ENCODE measurements at places on chromosomes 11 and 22.

- no peak for DNase-seq
These were observed 65.3 kb downstream of the BCL2L13 start for GRCh38 chr22:17703811-17704210.

DNA sequence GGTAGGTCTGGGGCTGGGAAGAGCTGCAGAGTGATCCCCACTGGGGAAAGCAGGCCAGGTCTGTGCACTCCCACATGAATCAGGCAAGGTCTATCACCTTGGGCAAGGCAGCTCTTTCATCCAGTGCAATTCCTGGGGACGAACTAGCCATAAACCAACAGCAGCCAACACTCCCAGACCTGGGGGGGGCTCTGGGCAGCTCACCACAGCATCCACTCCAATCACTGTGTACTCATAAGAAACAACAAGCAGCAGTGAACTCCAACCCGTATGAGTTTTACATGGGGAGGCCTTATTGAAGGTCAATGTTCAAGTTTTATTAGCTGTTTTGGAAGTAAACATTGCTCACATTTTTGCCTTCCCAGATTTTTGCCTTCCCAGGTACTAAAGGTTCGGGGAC, 157.4 kb upstream of the NAV2 start:
- no peak for DNase-seq

GRCh38 chr11:46918083-46918787, at the start of gene LRP4:
Gene LRP4, minus strand, starts transcription at chr11:46918550. Its CDS starts 171 bp downstream, at chr11:46918379.
- peak; percentile 57 for DNase-seq

DNA sequence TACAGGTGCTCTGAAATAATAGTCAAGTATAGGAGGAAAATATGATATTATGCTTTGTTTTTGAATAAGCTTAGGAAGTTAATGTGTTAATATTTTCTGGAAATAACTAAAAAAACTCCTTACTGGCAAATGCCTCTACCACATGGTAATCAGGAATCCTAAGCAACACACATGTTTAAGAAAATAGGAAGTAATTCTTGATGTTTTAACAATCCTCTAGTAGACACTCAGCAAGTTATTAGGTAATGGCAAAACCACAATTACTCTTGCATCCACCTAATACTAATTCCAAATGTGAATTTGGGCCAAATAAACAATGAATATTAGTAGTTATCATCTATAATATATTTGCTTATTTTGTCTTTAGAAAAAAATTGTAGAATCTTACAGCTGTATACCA, 53.6 kb downstream of the SLC35F2 start:
- DNase-seq = no peak

GRCh38 chr11:97703851-97704250, 1314.0 kb downstream of the JRKL start:
- no peak for DNase-seq

DNA sequence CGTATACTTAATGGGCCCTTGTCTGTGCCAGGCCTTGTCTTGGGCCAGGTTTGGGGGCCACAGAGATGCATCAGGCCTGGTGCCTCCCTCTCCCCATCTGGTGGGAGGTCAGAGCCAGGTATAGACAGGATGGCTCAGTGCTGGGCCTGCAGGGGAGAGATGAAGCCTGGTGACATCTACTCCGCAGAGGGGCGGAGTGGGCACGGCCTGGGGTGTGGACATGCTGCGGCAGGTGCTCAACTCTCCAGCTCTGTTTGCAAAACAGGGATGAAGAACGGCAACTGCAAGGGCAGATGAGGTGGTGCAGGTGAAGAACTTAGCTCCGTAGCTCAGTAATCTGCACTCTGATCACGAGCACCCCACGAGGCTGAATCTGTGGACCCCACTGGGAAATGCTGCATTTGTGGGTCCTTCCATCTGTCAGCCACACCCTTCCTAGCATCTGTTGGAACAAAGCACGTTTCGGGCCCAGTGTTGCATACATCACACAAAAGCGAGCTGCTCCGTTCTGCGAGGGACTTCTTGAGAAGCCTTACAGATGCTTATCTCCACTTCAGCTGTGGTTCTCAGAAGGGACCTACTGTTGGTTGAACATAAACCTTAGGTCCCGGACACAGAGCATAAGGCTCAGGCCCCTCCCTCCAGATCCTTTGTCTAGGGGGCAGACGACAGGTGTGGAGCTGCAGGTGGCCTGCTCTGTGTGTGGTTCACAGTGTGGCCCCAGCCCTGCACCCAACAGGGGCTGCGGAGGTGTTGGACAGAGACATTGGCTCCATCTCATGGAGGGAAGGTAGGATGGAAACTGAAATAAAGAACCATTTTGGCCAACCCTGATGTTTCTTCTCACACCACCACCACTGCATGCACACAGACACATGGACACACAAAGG, 78.3 kb downstream of the LRRC32 start:
- no peak for DNase-seq

GRCh38 chr11:17968206-17968605, 44.6 kb downstream of the SERGEF start:
- DNase-seq = no peak

DNA sequence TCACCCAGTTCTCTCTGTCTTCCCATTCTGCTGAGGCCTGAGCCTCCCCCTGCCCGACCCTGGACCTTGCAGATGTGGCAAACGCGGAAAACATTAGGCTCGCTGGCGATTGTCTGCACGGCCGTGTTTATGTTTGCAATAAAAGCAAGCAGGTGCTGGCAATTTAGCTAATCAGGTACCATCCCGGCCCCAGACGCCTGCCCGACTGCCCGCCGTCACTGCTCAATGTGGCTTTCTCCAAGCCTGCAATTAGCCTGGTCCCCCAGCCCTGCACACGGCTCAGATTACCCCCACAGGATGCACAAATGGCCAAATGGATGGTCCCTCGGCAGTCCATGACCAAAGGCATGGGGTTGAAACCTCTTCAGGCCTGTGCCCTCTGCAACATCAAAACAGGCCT, 259.7 kb downstream of the MN1 start:
- no peak for DNase-seq

DNA sequence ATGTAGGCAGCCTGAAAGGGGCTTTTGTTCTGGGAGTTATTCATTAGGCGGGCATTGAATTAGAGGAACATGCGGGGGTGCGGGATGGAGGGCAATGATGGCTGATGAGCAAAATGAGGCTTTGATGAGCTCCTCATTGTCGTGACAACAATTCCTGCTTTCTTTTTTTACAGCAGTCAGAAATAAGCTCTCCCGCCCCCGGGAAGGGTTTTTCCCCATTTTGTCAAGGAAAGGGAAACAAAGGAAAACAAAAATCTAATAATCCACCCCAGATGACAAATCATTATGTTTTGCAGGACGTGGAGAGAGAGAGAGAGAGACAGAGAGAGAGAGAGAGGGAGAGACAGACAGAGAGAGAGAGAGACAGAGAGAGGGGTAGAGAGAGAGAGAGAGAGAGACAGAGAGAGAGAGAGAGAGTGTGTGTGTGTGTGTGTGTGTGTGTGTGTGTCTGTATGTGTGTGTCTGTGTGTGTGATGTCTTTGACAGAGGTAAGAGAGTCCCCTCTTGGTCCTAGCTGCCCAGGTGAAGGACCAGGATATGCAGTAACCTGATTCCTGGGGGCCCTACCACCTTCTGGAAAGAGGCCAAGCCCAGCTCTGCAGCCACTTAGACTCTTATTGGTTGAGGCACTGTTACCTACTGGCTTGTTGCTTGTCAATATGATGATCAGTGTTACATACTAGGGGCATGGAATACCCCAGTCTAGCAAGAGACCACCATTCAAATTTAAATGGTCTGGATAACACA, 46.7 kb upstream of the PARVA start:
- DNase-seq = no peak

DNA sequence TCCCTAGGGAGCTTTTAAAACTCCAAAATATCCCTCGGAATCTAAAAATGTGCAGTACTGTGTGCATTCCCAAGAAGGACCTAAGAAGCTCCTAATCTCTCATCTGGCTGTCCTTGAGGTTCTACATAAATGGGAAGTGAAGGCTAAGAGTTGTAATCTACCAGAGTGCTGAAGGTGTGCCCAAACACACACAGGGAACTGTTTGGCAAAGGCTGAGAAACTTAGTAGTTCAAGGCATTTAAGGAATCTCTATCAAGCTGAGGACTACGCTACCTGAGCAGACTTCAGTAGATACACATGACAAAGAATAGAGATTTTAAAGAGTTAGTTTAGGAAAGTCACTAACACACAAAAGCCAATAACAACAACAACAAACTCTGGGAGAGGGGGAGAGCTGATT, 71.1 kb downstream of the TTC28 start:
- DNase-seq = no peak
